T-helper 9 cell (primary cell): ENCODE measurements at places on chromosomes 7 and 10.

- no peak for DNase-seq
Observed at GRCh38 chr10:132300582-132300981, 7.2 kb downstream of the STK32C start.

GRCh38 chr7:157224627-157225026, 85.9 kb downstream of the UBE3C start:
- DNase-seq: no peak

- DNase-seq: no peak
Observed at GRCh38 chr10:103277713-103278536, 987 bp downstream of the INA start.

GRCh38 chr10:11235771-11236170, 218.1 kb downstream of the CELF2 start:
- no peak for DNase-seq

GRCh38 chr7:29569648-29570047, 6.0 kb downstream of the PRR15 start:
- DNase-seq: no peak

- DNase-seq: no peak
Observed at GRCh38 chr7:141598408-141598807, 47.2 kb downstream of the AGK start.

GRCh38 chr10:89085153-89085552, 94.6 kb downstream of the FAS start:
- no peak for DNase-seq

DNA sequence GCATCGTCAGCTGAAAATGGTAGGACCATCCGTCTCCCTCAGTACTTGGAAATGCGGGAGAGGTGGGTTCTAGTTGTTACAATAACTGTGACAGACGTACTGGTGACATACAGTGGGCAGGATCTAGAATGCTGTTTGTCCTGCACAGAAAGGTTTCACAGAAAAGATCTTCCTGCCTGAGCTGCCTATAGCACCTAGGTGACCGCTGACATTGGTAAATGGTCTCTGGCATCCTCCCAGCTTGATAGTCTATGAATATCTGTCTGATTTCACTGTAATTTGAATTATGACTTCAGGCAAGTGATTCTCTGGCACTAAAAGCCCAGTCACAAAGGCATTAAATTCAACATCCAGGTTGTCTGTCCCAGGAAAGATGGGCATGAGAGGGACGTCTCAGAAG, 38.2 kb upstream of the CCDC3 start:
- DNase-seq: no peak

DNA sequence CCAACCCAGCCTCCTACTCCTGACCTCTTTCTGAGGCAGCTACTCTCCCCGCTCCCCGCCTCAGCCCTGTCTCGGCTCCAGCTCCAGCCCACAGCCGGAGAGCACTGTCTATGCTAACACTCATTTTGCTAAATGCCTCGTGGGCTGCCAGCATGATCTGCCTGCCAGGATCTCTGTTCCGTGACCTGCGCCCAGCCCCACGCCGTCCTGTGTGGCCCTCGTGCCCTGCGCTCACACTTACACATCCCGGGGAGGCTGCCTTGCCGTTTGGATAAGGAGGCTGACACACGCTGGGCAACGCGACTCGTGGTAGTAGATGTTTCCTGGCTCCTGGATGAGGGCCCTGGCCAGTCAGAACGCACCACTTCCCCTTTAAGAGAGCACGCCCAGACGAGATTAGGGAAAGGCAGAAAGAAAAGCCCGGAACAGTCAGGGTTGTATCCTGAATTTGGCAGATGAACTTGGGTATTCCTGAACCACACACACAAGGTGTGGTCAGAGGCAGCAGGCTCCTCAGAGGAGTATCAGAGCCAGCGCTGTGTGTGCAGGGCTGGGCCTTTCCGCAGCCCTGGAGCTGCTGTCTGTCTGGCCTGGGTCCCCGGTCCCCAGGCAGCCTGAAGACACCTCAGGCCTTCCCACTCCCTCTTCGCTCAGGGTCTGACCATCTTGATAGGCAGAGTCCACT, 97.7 kb upstream of the EFCAB10 start:
- no peak for DNase-seq

DNA sequence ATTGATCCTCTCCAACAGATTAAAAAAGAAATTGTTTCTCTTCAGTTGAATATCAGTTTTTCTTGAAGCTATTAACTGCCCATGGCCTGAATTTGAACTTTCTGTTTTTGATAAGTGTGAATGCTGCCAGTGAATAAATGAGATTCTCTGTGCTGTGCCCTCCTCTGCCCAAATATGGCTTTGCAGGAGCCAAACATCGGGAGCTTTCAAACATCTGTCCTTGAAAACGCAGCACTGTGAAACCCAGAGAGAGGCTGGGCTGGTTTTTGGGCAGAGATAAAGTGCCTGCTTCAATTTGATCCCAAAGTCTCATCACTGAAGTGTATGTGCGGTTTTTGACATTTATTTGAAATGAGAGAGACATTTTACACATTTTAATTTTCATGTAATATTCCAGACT, 268.3 kb upstream of the SHH start:
- no peak for DNase-seq

GRCh38 chr7:32179567-32179966, 109.4 kb upstream of the PDE1C start:
- no peak for DNase-seq

GRCh38 chr10:42754155-42755027, 28.2 kb upstream of the BMS1 start:
- peak; percentile 4 for DNase-seq

DNA sequence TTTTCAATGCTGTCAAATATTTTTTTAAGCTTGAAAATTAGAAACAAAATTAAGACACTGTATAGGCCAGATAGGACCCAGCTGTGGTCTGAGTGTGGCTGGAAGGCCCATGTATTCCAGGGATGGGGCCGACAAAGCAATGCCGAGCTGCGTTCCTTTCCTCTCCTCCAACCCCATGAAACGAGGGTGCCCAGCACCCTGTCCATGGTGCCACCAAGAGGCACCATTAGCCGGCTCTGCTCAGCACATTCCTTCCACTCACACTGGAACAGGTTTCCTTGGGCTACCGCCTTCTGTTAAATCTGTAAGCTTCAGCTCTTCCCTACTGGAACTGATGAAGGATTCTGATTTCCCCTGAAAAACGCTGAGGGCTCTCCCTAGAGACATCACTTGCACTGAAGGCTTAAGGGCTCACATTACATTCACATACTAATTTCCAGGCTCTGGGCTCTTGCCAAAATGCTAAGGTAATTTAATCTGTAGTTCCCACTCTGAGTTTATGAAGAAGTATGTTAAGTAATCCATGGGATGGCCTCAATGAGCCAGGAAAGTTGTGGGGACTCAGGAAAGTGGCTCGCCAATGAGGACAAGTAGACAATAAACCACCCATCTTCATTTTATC, 73.7 kb upstream of the CAMK2B start:
- no peak for DNase-seq

DNA sequence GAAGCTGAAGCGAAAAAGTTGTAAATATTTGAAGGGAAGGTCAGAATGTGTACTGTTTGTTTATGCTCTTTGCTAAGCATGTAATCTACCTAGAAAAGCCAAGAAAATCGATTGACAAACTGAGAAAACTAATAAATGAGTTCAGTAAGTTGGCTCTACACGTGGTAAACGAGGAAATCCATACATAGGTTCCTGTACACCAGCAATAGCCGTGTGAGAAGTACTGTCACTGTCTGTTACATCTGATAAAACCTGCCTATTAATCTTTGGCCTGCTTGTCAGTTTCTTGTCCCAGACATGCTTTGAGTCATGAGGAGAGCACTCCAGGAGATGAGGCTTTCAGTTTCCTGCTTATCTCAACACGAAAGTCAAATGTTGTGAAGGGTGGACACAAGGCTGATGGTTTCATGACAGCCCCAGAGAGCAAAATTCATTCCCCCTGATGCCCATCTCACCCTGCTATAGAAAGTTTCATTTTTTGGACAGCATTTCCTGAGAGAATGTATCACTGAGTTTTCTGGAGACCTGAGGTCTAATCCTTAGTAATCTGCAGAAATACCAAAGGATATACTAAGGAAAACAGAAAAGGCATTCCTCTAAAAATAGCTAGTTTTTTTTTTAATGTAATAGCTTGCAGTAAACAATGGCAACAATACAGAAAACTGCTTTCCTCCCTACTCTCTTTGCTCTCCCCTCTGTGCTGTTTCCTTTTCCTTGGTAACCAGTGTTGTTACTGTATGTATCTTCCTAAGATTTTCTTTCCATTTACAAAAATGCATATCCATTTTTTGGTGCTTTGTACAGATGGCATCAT, 18.8 kb downstream of the BMPR1A start:
- no peak for DNase-seq

GRCh38 chr7:154587792-154588191, 415.1 kb downstream of the PAXIP1 start:
- DNase-seq: no peak

DNA sequence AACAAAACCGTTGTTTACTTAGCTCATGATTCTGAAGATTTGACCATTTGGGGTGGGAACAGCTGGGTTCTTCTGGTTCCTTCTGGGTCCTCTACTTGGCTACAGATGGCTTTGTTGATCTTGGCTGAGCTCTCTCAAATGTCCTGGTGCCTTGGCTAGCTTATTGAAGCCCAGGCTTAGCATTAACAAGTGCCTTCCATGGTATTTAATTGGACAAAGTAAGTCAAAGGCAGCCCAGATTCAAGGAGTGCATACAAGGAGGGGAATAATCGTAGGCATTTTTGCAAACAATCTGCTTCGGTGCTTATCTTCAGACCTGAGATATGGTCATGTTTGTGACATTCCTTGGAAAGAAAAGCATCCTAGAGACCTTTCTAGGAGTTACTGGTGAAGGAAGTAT, 81.4 kb downstream of the ADCYAP1R1 start:
- DNase-seq: no peak

DNA sequence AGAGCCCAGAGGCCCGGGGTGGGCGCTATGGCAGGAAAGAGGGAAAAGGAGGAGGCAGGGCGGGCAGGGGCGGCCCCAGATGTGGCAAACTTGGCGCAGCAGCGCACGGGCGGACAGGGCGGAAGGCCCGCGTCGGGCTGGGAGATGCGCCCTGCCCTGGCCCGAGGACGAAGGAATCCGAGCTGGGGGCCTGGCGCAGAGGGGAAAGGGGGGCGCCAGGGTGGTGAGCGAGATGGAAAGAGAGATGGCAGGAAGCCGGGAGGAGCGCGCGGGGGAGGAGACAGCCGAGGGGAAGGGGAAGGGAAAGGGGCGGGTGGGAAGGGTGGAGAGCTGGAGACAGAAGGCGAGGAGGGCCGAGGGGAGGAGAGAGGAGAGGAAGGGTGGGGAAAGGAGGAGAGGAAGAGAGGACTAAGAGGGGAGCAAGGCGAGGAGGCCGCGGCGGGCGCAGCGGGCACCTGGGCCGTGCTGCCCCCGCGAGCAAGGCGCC, at the start of gene MARVELD1:
Gene MARVELD1, plus strand, starts transcription at position 392 of the 487 bp plus-strand sequence. CDS start 147 bp downstream, outside the sequence.
- no peak for DNase-seq

DNA sequence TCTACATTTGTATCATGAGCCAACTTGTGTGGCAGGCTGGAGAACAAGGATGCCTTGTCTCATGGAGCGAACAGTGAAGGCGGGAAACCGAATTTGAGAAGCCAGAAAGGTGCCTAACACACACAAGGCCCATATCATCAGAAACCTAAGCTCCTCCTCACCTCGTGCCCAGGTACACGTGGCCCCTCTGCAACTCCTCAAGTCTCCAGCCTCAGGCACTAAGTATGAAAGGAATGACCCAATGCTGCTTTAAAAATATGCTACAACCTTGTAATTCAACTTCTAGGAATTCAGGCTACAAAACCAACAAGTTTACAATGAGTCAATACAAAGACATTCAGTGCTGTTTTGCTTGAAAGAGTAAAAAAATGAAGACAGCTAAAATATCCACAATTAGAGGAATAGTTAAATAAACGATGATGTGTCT, 95.7 kb downstream of the CDK6 start:
- no peak for DNase-seq

GRCh38 chr7:46583656-46584055, 662.6 kb upstream of the IGFBP3 start:
- no peak for DNase-seq

- DNase-seq: no peak
Observed at GRCh38 chr10:121078672-121079102, 227.5 kb downstream of the WDR11 start.

DNA sequence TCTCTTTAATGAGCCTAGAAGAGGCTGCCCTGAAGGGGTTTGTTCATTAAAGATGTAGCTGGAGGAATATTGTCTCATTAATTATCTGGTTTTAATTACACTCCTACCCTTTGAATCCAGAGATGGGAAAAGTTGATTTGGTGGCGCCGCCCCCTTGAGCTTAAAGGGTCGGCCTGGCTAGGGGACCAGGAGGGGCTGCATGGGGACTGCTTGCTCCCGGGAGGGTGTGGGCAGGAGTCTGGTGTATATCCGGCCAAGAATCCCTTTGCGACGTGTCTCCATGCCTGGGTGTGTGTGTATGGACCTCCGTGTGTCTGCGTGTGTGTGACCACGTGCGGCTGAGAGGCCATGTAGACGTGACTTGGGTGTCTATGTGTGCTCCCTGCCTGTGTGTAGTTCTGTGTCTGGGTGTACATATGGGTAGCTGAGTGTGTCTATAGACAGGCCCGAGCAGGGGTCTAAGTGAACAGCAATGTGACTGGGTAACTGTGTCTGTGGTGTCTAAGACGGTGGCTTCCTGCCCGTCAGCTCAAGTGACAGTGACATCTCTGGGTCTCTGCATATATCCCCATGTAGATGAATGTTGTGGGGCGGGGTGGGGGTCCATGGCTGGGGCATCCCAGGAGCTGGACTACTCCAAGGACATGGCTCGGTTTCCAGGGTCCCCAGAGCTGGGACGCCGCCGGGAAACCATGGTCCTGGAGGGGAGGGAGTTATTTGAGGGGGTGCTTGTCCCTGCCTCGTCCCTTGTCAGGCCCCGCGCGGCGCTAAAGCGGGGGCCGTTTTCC, 10.7 kb downstream of the LBX1 start:
- DNase-seq: no peak

DNA sequence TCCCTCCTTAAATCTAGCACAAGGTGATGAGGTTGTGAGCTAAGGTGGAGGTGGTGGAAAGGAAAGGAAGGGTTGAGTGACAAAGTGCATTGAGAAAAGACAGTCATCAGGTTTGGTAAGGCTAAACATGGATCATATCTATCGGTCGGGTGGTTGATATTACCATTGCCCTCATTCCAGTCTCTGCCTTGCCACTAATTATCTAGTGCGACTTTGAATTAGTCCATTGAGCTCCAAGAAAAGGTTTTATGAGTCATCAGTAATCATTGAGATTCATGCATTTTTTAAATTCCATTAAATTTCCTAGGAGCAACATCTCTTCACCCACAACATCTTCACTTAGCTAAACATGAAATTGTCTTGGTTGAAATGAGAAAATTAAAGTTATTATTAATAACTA, 68.9 kb upstream of the FRMD4A start:
- DNase-seq: no peak

DNA sequence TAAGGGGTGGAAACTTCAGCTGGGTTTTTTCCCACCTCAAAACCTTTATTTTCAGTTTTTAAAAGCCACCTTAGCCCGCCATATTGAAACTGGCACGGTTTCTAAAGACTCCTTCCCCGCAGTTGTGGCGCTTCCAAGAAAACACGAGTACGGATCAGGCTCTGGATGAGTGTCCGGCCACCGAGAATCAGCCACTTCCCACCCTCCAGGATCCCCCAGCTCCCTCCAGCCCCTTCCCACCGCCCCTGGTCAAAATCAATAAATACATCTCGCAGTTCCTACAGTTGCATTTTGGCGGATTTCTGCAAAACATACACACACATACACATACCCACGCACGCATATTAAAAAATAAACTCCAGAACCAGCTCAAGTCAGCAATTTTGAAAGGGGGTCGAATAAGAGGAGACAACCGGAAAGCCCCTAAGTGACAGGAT, 1.1 kb downstream of the SFMBT2 start:
- no peak for DNase-seq
